Caudate nucleus (tissue), 63 donors: ENCODE measurements at places on chromosomes 7 and 10.

DNA sequence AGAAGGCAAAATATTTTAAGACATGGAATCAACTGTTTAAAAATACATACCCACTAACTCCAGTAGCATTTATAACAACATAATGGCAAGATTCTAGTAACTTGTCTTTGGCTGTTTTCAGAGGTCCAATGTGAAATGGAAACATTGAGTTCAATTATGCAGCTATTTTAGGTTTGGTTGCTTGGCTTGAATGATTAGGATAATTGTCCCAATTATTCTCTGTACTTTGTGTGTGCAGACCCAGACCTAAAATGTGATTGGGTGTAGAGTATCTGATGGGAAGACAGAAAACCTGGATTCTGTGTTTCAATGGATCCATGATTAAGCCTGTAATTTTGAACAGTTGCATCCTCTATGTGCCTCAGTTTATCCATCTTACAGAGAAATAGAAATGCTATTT, 392.7 kb upstream of the NFE2L3 start:
- DNase-seq, result no peak

DNA sequence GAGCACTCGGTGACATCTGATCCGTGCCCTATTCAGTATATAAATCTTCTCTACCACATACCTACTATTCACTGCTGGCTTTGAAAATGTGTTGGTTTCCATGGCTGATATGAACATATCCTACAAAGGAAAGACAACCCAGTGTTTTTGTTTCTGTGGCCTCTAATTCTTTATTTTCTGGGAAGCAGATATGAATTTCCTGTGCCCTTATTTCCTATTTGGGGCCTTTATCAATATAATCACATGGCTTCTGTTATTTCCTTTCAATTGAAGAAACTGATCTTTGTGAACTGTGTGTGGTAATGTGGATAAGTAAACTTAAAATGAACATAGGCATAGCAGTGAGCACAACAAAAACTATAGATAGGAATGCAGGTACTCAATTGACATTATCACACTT, 10.6 kb downstream of the CCNJ start:
- no peak for DNase-seq

- DNase-seq, result no peak
Measured at GRCh38 chr10:23725548-23725947, 286.7 kb downstream of the OTUD1 start.

DNA sequence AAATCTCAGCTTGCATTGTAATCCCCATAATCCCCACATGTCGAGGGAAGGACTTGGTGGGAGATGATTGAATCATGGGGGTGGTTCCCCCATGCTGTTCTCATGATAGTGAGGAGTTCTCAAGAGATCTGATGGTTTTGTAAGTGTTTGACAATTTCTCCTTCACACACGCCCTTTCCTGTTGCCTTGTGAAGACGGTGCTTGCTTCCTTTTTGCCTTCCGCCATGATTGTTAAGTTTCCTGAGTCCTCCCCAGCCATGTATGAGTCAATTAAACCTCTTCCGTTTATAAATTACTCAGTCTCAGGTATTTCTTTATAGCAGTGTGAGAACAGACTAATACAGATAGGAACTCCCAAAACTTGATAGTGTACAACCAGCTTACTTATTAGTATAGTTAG, 98.6 kb downstream of the CREM start:
- DNase-seq, result no peak

DNA sequence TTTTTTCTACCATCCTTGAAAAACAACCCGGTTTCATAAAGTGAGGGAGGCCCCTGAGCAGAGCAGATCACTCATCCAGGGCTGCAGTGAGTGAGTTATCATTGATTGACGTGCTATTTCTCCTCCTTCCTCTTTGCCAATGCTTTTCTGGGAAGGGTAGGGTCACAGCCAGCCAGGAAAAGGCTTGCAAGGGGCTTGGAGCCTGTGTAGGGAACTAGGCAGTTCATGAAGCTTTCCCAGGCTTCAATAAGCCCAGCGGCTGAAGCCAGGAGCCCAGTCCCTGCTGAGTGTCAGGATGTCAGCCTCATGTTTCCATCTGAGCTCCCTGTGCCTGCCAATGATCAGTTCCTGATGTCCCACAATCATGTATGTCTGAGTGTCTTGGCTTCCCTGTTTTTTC, 584.7 kb downstream of the GALNT17 start:
- no peak for DNase-seq
